ENCODE measurements at places on chromosomes 13 and 19. TPM values are rescaled to one million over a fixed set of nuclear protein-coding genes. Genes with fewer than 3 reads are reported as not detected.

The ZNF547 gene
- total RNA-seq, result 5.4 TPM

The LILRA6 gene
- total RNA-seq, result not detected

The ZNF439 gene
- 8.9 TPM for total RNA-seq

The TMEM205 gene
- total RNA-seq, result 103 TPM

The PDX1 gene
- not detected for total RNA-seq

The OR10H1 gene
- not detected for total RNA-seq

The SYT3 gene
- 0.14 TPM for total RNA-seq

The MEDAG gene
- total RNA-seq, result 5.0 TPM

The SGCG gene
- 5.2 TPM for total RNA-seq

The MISP gene
- total RNA-seq, result not detected

The DAND5 gene
- not detected for total RNA-seq

The FAM83E gene
- 0.30 TPM for total RNA-seq

The CD22 gene
- 0.55 TPM for total RNA-seq

The SCAF1 gene
- 40.9 TPM for total RNA-seq

The NALCN gene
- 27.0 TPM for total RNA-seq

The GRIN2D gene
- 1.5 TPM for total RNA-seq

The ERICH4 gene
- not detected for total RNA-seq

The FCER2 gene
- not detected for total RNA-seq

The C1QTNF9B gene
- total RNA-seq, result not detected

The ZFP82 gene
- total RNA-seq, result 7.4 TPM

The GPR12 gene
- total RNA-seq, result not detected

The COLGALT1 gene
- 222 TPM for total RNA-seq

The STARD13 gene
- total RNA-seq, result 25.1 TPM

The GZMM gene
- total RNA-seq, result not detected

The CYP2F1 gene
- total RNA-seq, result not detected

The SULT2B1 gene
- total RNA-seq, result not detected

The MAMSTR gene
- total RNA-seq, result 0.55 TPM

The UPF3A gene
- 15.1 TPM for total RNA-seq

The PINLYP gene
- 0.30 TPM for total RNA-seq

The ZNF836 gene
- total RNA-seq, result 4.7 TPM

The TLE2 gene
- total RNA-seq, result 0.89 TPM

The SIX5 gene
- total RNA-seq, result 7.6 TPM

The ADM5 gene
- 0.59 TPM for total RNA-seq

The ELANE gene
- total RNA-seq, result not detected

The ADPRHL1 gene
- 1.5 TPM for total RNA-seq

The CLDN10 gene
- not detected for total RNA-seq

The TTYH1 gene
- total RNA-seq, result not detected

Measured in smooth muscle cell of the umbilical artery (primary cell).